ENCODE measurements at places on chromosomes 1 and 21.

- DNase-seq: no peak
Measured at GRCh38 chr21:25029580-25029979, 577.7 kb downstream of the MRPL39 start.

GRCh38 chr1:4700801-4701200, 46.4 kb downstream of the AJAP1 start:
- no peak for DNase-seq

GRCh38 chr1:203306089-203306964, 1.0 kb downstream of the BTG2 start:
- peak; percentile 80 for DNase-seq

DNA sequence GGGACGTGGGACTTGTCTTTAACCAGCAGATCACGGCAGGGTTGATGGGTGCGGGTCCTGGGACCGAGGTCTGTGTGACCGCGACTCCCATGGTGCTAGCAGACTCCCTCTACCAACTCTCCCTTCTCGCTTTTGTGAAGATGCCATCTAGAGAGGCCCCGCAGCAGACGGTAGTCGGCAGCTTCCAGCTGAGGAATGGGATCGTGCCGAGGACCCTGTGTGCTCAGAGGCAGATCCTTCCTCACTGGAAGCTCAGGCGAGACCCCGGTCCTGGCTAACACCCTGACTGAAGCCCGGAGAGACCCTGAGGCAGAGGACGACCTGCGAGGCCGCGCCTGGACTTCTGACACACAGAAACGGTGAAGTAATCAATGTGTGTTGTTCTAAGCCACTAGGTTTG, 12.5 kb upstream of the SPATC1L start:
- DNase-seq: peak; percentile 37

DNA sequence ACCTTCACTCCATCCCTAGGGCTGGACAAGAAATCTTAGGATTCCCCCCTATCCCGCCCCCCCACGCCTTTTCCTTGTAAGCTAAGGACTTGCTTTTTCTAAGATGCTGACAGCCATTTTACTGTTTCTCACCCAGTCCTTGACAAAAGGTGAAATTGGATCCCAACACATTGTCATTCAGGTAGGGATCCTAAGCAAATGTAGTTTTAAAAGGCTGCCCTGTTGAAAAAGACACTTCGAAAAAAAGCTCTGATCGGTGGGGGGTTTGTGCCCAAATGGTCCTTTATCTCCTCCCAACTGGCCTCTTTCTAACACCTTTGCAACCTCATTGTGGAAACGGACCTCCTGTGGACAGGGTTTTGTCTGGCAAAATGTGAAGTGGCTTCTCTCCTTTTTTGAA, 2.9 kb downstream of the CACHD1 start:
- DNase-seq: no peak

DNA sequence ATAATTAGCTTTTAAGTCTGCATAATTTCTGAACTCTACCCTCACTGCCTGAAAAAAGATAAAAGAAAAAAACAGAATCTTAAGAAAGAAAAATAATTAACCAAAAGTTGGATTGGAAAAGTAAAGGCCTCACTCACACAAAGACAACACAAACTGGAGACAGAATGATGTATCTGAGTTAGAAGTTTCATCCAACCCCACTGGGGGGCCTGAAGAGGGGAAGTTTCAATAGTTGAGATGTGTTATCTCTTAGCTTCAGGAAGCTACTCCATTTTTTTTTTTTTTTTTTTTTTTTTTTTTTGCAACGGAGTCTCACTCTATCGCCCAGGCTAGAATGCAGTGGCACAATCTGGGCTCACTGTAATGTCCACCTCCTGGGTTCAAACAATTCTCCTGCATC, 19.9 kb downstream of the SYDE2 start:
- no peak for DNase-seq

GRCh38 chr1:48718705-48719104, 58.0 kb downstream of the BEND5 start:
- no peak for DNase-seq

DNA sequence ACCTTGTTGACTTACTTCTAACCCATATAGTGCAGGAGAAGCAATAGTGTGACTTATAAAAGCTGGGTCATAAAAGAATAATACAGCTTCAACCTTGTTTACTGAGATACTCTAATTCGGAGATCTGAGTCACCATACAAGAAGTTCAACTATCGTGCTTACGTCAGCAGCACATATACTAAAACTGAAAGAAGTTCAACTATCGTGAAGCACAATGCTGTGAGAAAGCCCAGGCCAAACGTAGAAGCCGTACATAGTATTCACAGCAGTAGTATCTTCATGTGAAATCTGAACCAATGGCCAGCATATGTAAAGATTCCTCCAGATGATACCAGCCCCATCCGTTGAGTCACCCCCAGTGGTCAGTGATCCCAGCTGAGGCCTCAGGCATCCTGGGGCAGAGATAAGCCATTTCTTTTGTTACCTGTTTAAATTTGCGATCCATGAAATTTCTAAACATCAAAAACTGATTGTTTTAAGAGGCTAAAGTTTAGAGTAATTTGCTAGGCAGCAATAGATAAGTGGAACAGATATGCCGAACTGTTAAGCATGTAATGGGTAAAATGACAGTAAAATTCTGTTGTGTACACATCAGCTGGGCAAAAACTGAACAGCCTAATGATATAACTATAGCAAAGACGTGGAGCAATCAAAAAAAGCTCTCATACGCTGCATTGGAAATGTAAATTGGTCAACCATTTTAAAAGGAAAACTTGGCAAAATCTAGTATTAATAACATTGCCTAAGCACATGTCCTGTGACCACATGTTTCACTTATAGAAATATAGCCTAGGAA, 53.9 kb upstream of the SAMD13 start:
- DNase-seq: no peak

DNA sequence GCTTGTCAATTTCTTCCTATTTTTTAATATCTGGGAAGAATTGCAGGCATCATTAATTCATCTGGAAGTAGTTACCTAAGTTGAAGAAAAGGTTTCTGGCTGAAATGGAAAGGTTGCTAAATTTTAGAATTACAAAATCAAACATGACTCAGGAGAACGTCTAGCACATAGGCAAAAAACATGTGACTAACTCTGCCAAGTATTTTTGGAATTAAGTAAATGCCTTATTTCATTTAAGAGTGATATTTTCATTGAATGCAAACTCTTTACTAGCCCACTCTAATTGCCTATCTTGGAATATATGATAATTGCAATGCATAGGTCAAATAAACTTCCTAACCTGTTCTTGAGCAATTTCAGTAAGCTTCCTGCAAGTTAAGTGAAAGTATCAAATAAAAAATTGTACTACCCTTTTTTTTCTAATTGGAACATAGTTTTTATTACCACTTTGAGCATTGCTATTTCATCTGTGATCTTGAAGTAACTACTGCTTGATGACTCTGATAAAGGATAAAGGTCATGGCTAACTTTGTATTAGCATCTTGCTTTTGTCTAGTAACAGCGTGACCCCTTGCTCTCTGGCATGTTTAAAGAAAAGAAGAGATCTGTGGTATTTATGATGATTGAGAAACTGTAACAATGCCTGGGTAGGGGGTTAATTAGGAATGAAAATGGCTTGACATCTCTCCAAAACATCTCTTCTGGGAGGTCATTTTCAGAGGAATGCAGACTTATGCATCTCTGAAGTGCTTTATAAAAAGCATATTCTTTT, 208.3 kb upstream of the NCAM2 start:
- DNase-seq: no peak
